SK-MEL-5 (cell line): ENCODE measurements at places on chromosomes 12 and 14. TPM values are rescaled to one million over a fixed set of nuclear protein-coding genes. Genes with fewer than 3 reads are reported as not detected.

GRCh38 chr14:100823413-100824080 is 2.4 kb upstream of the MEG3 start:
- DNase-seq, result no peak

DNA sequence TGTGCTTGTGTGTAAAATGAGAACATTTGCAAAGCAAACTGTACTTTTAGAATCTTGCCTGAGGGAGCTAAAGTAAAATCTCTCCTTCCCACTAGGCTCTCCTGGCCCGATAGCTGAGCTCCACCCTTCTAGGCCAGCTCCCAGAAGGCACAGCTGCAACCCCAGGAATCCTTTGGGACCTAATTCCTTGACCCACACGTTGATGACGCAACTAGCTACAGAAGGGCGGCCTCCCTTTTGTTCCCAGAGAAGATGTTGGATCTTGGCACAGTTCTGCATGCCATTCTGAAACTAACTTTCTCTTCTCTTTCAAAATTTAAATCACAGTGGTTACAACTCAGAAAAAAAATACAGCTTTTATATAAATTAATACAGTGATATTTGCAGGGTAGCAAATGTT is 268.1 kb downstream of the EGLN3 start:
- no peak for DNase-seq

GRCh38 chr14:54785778-54786770 is 116.6 kb downstream of the GCH1 start:
- no peak for DNase-seq

DNA sequence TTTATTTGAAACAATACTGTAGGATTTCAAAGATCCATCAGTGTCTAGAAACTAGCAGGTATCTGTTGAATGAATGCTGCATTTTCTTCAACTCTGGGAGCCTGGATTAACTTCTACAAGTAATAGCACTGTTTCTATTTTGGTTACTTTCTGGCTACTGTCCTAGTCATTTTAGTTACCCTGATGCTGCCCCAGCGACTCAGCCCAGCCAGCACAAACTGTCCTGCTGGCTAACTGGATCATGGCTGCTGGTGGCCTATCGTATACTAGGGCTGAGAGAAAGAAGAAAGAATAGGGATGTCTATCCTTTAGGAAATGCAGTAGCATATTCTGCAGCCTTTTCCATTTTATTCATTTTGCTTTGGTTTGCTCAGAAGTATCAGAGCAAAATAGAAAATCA is 53.9 kb downstream of the NTN4 start:
- DNase-seq, result no peak

DNA sequence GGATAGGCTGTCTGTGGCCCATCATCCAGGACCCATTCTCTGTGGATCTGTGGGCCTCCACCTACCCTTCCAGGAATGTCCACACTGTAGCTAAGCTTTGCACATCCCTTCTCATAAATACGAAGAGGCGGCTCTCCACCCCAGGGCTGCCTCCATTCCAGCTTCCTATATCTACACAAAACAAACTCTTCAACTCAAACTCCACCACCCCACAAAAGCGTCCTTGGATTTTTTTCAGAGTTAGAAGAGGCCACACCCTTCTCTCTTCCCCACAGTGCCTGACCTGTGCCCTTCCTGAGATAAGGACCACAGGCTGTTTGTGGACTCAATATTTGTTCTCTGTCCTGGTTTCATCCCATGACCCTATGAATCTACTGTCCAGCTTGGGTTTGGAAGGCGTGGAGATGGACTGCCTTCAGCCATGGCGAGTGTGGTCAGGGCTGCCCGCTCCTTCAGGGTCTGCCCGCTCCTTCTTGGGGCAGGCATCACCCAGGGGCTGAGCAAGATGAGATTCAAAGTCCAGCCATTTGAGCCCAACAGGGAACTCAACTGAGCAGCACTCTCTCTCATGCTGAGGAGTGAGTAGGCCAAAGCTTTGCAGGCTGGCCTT is 13.0 kb upstream of the SERPINA12 start:
- no peak for DNase-seq

GRCh38 chr12:75471902-75472890 is 8.4 kb upstream of the GLIPR1 start:
- no peak for DNase-seq

DNA sequence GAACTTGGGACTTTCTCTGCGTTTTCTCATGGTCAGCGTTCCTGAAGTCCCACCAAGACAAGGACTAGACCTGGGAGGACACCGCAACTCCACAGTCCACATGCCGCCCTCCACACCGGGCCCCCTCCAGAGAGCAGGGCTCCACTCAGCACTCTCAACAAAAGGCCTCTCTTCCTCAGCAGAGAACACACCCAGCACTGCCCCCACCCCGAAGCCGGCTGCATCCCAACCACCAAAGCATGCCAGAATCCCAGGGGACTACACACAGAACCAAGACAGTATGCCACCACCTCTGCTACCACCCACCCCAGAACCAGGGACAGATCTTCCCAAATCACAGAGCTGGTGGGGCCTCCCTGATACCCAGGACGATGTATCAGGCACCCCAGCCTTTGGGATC is 88.3 kb downstream of the BCL11B start:
- DNase-seq, result no peak

Gene APOLD1
- 55.9 and 57.6 TPM in 2 replicates for total RNA-seq

GRCh38 chr12:112380663-112381405 is 1.4 kb downstream of the HECTD4 start:
- no peak for DNase-seq

GRCh38 chr12:115609347-115609746 is 668.1 kb downstream of the MED13L start:
- DNase-seq, result no peak

GRCh38 chr14:54845641-54846040 is 57.0 kb downstream of the GCH1 start:
- no peak for DNase-seq

Gene ACSM4
- not detected in 2 replicates for total RNA-seq

GRCh38 chr12:108642899-108643654 is 9.4 kb upstream of the SELPLG start:
- DNase-seq, result no peak

DNA sequence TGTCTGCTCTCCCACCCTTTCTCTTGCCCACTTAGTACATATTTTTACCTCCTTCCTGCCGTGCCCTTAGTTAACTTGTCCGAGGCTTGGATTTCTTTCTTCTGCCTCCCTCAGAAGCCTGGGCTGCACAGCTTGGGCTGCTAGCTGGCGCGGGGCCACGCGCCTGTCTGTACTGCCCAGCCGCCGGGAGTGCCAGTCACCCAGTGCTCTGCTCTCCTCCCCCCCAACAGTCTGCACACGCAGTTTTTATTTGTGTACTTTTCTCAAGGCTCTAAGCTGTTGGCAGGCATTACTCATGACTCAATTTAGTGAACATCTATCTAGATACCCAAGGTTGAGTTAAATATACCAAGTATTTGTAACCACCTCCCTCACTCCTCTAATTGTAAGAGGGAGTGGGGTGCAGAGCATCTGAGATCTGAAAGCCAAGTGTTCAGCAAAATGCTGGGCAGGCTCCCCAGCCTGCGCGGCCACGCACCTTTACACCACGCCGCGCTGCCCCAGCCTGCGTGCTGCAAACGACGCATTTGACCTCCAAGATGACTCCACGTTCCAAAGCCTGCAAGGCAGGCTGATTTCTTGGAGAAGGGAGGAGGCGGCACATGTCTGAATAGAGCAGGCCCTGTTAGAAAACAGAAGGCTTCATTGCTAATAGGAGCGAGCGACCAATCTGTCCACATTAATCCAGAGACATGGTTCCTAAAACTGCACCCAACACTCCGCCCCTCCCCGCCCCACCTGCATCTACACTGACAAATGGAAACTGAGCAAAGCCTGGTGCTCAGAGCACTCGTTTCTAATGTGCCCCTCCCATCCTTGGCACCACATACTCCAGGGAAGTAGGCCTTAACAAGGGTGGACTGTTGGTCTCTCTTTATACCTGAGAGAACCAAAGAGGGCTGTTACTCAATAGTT is 18.2 kb upstream of the CACNA2D4 start:
- DNase-seq, result no peak

Gene OAS3
- 6.6 and 8.8 TPM in 2 replicates for total RNA-seq

- DNase-seq, result no peak
Measured at GRCh38 chr12:125331342-125332052, 266.3 kb downstream of the AACS start.

Gene OR6C75
- total RNA-seq, result not detected in 2 replicates

DNA sequence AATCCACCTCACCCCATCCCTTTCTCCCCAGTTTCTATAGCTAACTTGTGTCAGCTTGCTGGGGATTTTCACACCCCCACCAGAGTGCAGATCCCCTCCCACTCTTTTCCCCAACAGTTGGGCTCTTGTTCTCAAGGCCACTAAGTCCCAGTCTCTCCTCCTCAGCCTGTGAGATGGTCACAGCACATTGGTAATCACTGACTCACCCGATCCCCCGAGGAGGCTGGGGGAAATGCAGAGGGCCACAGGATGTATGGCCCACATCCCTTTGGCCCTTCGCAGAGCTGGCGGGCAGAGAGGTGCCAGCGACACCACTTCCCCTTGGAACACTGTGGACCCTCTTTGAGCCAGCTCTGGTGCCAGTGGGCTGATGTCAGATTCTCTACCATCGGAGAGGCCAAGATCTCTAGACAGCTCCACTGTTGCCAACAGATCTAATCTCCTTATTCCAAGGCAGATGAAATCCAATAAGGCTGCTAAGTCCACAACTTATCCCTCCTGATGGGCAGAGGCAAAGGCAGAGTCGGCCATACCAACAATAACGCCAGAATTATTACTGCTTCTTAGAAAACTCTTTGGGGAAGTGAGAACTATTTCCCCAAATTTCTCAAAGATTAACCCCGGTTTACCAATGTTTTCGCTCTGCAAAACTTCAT is 1.6 kb downstream of the FMNL3 start:
- DNase-seq, result peak; percentile 58

- no peak for DNase-seq
Measured at GRCh38 chr12:105698075-105698474, 367.6 kb downstream of the C12orf75 start.

GRCh38 chr14:33700052-33700451 is 250.8 kb downstream of the EGLN3 start:
- DNase-seq, result no peak

- no peak for DNase-seq
Measured at GRCh38 chr12:8050600-8051250, 15.4 kb downstream of the C3AR1 start.

- DNase-seq, result peak; percentile 100
Measured at GRCh38 chr12:99259040-99259934, 388.3 kb upstream of the GARIN6 start.

Gene SOX5
- total RNA-seq, result 10.4 and 12.2 TPM in 2 replicates

Gene TAS2R8
- total RNA-seq, result not detected in 2 replicates

DNA sequence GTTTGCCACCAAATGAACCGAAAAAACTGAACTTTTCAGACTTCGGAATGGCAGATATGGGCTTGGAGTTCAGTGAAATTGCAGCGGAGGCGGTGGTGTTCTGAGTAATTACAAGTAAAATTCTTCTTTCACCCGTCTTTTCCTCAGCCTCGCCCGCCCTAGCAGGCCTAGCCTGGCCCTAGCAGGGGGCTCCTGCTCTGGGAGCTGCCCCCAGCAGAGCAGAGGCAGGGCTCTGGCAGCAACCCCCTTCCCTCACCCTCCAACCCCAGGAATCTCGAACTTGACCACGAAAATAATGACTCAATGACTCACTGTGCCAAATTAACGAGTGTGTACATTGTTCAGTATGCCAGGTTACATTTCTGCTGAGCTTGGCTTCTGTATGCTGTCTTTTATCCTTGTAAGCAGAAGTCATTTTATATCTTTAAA is 1.1 kb downstream of the PAPLN start:
- no peak for DNase-seq

Gene POTEM
- total RNA-seq, result 0.16 TPM in 1 of 2 replicates, not detected in the other

DNA sequence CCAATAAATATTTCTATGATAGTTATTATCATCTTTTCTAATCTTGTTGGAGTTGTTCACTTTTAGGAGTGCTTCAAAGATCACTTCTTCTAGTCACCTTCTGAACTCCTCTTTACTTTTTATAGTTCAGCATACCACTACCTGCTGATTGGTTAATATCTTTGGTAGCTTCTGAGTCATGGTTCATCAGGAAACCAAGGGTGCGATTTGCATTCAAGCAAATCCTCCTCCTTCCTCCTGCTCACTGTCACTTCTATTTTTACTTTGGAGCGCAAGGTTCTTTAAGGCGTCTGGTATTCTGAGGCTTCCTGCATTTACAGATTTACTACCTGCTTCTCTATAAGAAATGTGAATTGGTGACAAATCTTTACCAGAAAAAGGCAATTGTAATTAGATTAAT is 24.0 kb downstream of the SYT1 start:
- DNase-seq, result no peak

DNA sequence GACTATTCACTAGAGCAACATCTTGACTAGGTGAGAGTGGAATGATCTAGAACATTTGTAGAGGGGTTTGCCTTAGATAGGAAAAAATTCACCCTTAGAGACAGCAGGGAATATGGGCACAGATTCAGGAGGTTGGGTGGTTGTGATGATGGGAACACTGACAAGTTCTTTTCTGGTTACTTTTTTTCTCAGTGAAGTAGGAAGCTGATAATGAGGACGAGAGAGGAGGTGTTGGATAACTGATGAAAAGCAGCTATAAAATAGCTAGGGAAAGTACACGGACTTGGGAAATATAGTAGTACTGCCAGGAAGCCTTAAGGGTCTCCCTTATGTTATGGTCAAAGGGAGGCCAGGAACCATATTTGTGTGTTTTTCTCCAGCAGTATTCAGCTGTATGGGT is 250.5 kb downstream of the SSPN start:
- DNase-seq, result no peak

Gene C12orf50
- total RNA-seq, result 0.58 and 0.69 TPM in 2 replicates

Gene GYS2
- total RNA-seq, result not detected in 2 replicates

Gene LAG3
- 0.13 TPM in 1 of 2 replicates, not detected in the other for total RNA-seq

DNA sequence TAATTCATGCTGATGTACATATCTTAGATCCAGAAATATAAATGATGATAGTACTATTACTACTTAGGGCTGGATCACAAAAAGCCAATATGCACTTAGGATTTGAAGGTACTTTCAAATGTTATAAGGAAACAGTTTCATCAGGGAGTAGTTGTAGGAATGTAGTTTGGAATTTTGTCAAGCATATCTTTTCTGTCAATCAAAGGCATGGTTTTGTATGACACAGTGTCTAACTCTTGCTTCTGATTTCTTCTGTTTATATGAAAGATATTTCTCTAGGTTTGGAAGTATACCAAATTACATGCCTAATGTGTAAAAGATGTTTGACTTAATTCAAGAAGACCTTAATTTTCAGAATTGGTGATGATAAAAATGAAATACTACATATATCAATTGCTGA is 135.7 kb downstream of the RAD51B start:
- DNase-seq, result no peak

GRCh38 chr12:83386527-83387264 is 700.0 kb downstream of the TMTC2 start:
- no peak for DNase-seq
